Hair follicle dermal papilla cell (primary cell): ENCODE measurements at places on chromosomes 5 and 9. TPM values are rescaled to one million over a fixed set of nuclear protein-coding genes. Genes with fewer than 3 reads are reported as not detected.

The ESM1 gene
- 0.16 and 0.73 TPM in 2 replicates for total RNA-seq

The KCTD16 gene
- total RNA-seq = 0.24 and 0.49 TPM in 2 replicates

The WDR31 gene
- total RNA-seq = 1.6 and 2.2 TPM in 2 replicates

The SPATA31C1 gene
- not detected in 2 replicates for total RNA-seq

The PHF24 gene
- total RNA-seq = under 0.01 TPM in 2 replicates
